RPMI8226 (cell line): ENCODE measurements at places on chromosomes 6 and 20.

- no peak for DNase-seq
Observed at GRCh38 chr6:111748231-111748647, 125.0 kb downstream of the FYN start.

- DNase-seq = no peak
Observed at GRCh38 chr6:99344289-99344688, 5.2 kb downstream of the FAXC start.

- DNase-seq = peak; percentile 97
Observed at GRCh38 chr6:110815411-110816409, at the start of gene CDK19. TSS of gene CDK19 (minus strand) at chr6:110815469. CDS start at chr6:110815136, 333 bp downstream.

- DNase-seq = no peak
Observed at GRCh38 chr6:54990001-54990400, 143.4 kb downstream of the FAM83B start.

DNA sequence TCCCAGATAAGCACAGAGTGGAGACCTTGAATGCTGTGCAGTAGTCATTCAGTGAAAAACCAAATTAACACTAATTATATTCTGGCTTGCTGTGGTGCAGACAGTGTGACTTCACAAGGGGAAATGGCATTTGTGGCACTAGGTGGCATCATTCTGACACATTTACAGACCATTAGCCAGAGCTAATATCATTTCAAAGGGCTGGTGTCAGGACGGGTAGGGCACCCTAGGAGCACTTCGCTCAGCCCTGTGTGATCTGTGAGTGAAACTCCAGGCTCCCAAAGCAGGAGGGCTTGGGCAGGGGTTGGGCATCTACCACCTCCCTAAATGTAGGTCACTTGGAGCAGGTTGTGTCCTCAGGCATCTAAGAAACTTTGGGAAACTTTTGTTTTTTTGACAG lies 555.8 kb downstream of the PKHD1 start:
- peak; percentile 14 for DNase-seq

GRCh38 chr6:144127097-144127496 lies 23.2 kb upstream of the STX11 start:
- DNase-seq = no peak

DNA sequence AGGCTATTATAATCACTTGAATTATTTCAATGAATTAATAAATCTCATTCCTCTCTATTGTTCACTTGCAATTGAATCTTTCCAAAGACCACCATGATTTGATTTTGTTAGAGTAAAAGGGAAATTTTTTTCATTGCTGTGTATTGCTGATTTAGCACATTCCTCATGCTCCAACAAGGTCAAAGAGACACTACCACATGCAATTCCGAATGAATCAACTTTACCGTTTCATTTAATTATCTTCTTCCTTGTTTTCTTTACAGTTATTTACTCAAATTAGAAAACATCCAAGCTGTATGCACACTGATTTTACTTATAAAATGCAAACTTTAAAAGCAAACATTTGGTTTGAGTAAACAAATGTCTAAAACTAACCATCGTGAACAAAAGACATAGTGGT lies 967 bp downstream of the KIAA0408 start:
- DNase-seq = no peak

- DNase-seq = no peak
Observed at GRCh38 chr20:58112017-58112781, 116.3 kb downstream of the ANKRD60 start.

- DNase-seq = no peak
Observed at GRCh38 chr6:68639211-68639610, 4.1 kb downstream of the ADGRB3 start.

DNA sequence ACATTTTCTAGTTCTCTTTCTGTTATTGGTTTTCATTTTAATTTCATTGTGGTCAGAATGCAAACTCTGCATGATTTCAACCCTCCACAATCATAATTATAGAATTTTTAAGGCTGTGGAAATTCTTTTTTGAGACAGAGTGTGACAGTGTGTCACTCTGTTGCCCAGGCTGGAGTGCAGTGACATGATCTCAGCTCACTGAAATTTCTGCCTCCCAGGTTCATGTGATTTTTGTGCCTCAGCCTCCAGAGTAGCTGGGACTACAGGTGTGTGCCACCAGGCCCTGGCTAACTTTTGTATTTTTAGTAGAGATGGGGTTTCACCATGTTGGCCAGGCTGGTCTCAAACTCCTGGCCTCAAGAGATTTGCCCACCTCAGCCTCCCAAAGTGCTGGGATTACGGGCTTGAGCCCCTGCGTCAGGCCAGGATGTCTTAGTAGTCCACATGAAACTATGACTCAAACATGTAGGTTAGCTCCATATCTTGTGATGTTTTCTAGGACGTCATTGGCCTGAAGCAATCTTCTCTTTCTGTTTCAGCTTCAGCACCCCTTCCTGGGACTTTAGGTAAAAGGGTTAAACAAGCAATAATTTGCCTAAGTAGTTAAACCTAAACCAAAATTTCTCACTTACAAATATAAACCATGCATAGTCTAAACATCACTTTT lies 47.4 kb upstream of the SAMD3 start:
- no peak for DNase-seq

DNA sequence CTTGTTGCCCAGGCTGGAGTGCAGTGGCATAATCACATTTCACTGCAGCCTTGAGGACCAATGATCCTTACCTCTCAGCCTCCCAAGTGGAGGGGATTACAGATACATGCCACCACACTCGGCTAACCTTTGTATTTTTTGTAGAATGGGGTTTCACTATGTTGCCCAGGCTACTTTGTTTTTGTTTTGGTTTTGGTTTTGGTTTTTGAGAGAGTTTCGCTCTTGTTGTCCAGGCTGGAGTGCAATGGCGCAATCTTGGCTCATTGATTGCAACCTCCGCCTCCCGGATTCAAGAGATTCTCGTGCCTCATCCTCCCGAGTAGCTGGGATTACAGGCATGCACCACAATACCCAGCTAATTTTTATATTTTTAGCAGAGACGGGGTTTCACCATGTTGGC lies 105.5 kb downstream of the BMP7 start:
- DNase-seq = no peak

GRCh38 chr6:113953346-113953745 lies 17.6 kb downstream of the HDAC2 start:
- no peak for DNase-seq

GRCh38 chr6:53691252-53691651 lies 25.7 kb upstream of the KLHL31 start:
- peak; percentile 54 for DNase-seq

DNA sequence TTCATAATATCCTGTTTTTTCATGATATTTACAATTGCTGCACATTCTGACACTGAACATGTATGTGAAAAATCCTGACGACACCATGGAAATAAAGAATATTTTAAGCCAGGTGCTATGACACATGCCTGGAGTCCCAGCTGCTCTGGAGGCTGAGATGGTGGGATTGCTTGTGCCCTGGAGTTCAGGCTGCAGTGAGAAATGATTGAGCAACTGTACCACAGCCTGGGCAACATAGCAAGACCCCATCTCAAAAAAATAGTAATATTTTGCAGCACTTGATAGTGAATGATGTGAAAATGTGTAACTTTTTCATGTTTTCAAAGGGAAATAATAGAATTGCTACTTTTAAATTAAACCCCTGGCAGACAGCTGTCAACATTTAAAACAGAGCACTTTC lies 137.1 kb downstream of the ADGRG6 start:
- DNase-seq = no peak

- DNase-seq = no peak
Observed at GRCh38 chr6:3041606-3042005, 26.7 kb upstream of the RIPK1 start.

- no peak for DNase-seq
Observed at GRCh38 chr6:100472674-100473073, 8.0 kb upstream of the SIM1 start.

GRCh38 chr20:39516964-39517363 lies 554.8 kb downstream of the DHX35 start:
- DNase-seq = no peak

GRCh38 chr6:165098165-165098564 lies 211.2 kb downstream of the C6orf118 start:
- DNase-seq = peak; percentile 23

- no peak for DNase-seq
Observed at GRCh38 chr6:135638108-135638507, 140.6 kb upstream of the AHI1 start.

- DNase-seq = no peak
Observed at GRCh38 chr6:91087908-91088307, 501.0 kb upstream of the MAP3K7 start.

DNA sequence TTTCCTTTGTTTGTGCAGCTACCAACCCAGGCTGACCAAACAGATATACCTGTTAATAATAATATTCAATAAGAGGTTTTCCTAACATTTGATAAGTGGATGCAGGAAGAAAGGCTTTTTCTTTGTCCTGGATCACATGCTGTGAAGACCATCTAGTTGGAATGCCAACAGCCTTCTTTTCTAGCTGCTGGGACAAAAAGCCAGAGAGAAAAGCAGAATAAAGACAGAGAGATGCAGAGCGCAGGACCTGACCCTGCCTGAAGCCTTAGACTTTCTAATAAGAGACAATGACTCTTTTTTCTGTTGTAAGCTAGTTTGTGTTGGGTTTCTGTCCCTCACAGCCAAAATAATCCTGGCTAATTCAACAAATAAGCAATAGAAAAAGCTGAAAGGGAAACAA lies 308.2 kb downstream of the PHF3 start:
- DNase-seq = no peak

DNA sequence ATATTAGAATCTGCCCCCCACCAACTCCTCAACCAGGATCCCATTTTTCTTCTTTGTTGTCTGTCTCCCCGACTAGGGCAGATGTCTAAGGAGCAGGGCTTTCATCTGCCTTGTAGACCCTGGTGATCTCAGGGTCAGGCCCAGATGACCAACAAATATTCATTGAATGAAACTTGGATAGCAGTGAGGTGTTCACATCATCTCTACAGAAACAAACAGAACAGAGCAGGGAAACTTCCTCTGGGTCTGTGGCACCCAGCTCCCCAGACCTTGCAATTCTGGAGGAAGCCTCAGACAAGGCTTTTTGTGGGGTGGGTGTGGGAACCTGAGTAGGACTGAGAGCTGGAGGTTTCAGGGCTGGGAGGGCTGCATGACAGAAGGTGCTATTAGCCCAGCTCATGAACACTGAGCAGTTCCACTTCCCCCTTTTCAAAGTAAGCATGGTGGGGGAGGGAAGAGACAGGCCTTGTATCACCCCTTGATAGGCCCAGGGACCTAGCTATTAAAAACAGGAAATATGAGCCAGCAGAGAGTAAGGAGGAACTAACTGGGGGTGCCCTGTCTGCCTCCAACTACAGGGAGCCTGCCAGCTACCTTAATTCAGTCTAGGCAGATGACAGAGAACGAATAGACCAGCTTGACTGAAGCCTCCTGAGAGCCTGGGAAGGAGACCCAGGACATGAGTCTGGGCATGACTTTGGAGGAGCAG lies 37.3 kb upstream of the TOP1 start:
- peak; percentile 97 for DNase-seq

DNA sequence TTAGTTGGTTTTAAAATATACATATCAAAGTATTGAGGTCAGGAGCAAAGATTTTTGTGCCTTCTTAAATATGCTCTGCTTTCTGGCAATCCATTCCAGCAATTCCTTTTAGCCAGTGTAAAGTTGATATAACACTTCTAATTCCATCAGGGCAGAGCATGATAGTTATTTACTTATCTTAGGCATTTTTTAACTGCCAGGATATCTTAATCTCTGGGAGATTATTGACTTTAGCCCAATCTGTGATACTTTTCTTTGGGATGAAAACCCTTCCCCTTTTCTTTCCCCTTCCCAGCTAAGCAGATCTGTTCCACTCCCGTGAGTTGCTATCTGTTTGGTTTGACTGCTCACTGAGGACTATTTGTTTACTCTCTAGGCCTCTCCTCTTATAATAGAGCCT lies 168.7 kb upstream of the RSPO3 start:
- no peak for DNase-seq
